ENCODE measurements at places on chromosomes 1 and 21.
A peak's percentile ranks its signal among the peaks of the same experiment; 100 is the strongest.

GRCh38 chr1:3396411-3396810, 58.1 kb upstream of the ARHGEF16 start:
- no peak for DNase-seq

GRCh38 chr1:210092366-210092765, 140.2 kb upstream of the SERTAD4 start:
- DNase-seq: no peak

DNA sequence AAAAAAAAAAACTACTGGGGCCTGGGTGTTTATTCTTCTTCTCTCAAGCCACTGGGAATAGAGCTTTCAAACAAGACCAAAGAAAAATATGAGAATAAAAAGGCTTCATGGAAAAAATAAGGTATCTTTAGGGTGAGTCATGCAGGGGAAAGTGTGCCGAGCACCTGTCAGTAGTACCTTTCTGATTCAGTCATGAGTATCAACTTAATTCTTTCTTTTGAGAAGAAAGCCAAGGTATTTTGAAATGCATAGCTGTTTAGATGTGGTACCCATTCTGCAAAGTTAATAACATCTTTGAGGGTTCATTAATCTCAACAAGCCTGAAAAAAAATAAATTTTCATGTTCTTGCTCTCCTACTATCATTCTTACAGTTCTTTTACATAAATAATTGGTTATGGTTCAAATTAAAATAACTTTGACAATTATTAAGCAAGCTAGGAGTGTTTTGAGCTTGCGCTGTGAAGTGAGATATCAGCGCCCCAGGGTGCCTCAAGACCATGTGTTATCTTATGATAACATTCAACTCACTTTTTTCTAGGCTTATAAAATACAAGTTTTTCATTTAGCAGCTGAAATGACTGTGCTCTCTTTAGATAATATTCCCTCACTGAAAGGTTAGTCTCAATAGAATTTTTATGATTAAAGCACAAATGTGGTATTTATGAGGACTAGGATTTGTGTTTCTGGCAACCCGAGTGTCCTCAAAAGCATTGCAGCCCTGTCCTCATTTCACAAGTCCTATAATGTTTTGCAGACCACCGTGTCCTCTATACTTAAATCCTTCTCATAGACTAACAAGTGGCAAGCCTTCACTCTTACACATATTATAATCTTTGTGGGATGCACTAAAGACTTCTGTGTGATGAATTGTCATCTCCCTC, 138.6 kb downstream of the SLC44A5 start:
- DNase-seq: no peak

GRCh38 chr1:108089477-108089876, 110.7 kb downstream of the SLC25A24 start:
- no peak for DNase-seq

- no peak for DNase-seq
Observed at GRCh38 chr1:205458777-205459566, 3.1 kb upstream of the BLACAT1 start.

DNA sequence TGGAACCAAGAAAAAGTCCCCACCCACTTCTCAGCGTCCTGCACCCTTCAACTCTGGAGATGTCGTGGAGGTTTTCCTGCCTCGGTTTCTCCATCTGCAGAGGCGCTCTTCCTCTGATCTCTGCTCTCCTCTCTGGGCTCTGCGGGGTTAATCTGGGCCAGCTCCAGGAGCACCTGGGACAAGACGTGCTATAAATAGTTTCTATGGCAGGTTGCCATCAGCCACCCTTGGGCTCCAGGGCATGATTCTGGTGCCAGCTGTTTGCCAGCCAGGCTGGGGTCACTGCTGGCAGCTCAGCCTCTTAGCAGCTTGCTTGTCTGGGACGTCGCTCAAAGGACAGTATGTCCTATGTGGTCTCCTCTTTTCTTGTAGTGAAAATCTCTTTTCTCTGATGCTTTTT, 137.1 kb downstream of the ACTL8 start:
- DNase-seq: no peak

GRCh38 chr1:80894921-80895320, 905.8 kb upstream of the ADGRL2 start:
- DNase-seq: no peak

- DNase-seq: no peak
Observed at GRCh38 chr1:166354406-166354805, 187.6 kb upstream of the FAM78B start.

GRCh38 chr1:94654031-94654430, 112.5 kb upstream of the F3 start:
- DNase-seq: no peak

- peak; percentile 67 for DNase-seq
Observed at GRCh38 chr1:208025031-208025430, 114.1 kb upstream of the CD34 start.

DNA sequence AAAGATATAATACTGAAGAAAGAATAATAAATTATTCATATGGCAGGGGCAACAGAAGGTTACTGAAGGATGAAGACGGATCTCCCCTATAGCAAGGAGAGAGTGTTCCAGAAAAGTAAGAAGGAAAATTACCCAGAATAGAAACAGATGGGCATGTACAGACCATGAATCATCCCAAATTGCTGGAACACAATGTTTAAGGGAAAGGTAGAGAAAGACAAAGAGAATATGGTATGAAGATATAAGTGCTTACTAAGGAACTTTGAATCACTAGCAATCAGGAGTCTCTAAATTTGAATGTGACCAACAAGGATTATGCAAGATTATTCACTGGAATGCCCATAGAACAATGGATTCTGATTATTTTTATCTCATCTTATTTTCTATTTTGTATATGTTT, 375.4 kb downstream of the COL11A1 start:
- no peak for DNase-seq

DNA sequence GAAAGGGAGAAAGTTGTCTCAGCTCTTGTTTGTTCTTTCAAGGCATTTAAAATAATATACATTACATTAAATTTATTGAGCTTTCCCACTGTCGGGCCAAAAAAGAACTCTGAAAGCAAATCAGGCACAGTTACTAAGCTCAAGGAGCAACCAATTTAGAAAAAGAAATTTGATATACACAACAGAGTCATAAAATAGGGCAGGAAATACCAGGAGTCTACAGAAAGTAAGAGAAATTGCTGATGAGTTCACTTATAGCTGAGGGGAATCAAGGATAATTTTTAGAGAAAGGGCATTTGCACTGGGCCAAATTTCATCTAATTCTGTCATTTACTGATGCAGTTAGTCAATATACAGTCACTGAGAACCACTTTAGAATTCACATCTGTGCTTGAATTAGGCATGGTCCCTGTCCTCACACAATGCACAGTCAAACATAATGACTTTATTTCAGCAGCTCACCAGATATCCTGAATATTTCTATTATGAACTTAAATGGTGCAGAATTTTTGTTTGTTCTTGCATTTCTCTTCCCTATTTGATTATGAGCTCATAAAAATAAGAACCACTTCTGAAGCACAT, 249.6 kb upstream of the BEND5 start:
- no peak for DNase-seq

- no peak for DNase-seq
Observed at GRCh38 chr1:183159960-183160359, 26.1 kb upstream of the LAMC2 start.

DNA sequence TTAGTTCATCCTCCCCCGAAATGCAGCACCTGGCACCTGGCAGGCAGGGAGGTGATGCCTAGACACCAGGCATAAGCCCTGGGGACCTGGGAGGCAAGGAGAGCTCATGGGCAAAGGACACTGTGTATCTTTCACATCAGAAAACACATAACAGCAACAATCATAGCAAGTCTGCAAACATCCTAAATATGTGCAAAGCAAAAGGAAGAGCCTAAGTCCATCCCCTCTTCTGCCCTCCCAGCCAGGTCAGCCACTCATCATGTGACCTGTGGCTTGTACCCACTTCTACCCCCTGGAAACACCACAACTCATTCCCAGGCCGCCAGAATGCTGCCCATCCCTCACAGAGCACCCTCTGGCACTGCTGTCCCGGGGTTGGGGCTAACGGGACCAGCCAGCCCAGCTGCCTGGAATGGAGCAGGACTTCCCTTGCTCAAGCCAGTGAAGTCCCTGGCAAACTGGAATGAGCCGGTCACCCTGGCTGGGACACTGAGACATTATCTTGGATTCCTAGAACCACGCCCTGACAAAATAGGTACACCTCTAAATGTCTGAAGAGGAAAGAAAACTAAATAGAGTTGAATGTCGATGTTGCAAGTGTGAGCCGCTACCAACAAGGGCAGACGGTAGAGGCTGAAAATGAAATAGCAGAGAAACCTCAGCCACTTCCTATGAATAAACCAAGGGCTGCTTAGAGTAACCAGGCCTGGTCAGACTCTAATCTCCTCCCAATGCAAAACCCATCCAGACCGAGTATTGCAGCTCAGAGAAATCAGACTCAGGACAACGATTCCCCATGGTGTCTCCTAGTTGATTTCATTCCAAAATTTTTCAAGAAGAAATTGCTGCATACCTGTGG, 29.4 kb downstream of the TMPRSS2 start:
- no peak for DNase-seq

- DNase-seq: no peak
Observed at GRCh38 chr1:92340154-92340553, 41.3 kb downstream of the RPAP2 start.

DNA sequence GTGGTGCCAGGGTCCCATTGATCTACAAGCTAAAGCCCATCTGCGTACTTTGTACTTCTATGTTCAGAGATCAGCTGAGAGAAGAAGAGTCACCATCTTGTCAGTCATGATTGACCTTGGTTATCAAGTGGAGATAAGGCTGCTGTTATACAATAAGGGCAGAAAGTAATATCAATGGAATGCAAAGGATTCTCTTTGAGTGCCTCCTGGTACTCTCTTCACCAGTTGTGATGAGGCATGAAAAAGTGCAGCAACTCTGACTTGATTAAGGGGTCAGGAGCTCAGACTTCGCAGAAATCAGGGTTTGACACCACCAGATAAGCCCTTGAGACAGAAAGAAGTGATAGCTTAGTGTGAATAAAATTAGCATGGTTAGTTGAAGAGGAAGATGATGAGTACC, 25.7 kb upstream of the SYT14 start:
- DNase-seq: no peak

DNA sequence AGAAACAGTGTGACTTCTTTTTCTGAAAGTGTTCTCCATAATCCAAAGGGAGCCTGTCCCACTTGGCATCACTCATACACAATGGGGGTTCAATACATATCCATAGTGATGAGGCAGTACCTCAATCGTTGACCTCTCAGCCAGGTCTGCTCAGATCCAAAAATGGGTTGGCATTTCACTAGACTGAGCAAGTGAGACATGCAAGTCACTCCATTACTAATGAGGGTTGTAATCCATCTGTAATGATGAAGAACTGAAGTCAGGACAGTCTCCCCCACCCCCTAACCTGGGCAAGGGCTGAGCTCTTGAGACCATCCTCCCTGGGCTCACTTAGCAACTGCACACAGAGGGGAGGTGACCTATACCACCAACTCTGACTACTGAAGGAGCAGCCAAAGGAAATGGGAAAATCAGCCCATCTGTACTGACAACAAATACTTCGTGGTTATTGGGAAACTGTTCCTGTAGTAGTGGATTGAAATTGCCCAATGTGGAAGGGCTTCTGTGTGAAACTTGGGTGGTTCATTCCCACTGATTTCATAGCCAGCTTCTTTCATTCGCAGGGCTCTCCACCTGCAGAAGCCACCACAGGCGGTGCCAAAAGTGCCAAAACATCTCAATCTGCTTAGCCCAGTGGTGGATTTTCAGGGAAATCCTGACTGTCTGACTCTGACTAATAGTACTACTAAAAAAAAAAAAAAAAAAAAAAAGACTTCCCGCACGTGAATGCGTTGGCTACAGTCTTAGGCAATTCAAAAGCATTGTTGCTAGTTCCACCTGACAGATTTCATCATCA, 5.0 kb downstream of the NGF start:
- no peak for DNase-seq

- no peak for DNase-seq
Observed at GRCh38 chr1:114521396-114522263, 10.6 kb upstream of the TRIM33 start.

DNA sequence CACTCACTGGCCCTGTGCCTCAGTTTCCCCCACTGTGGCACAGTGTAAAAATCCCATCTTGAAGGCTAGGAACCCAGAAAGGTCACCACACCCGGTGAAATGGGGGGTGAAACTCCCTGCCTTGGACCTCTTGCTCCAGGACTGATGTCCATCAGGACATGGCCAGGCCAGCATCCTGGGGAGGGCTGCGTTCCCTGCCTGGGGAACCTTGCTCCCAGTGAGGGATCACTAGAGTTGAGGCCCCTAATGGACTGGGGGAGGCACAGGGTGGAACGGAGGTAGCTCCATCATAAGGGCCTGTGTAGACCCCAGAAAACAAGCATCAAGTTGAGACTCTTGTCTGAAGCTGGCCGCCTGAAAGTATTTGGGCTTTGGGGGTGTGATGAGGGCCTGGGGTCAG, 10.4 kb upstream of the ZNF670 start:
- no peak for DNase-seq

GRCh38 chr21:44295163-44295573, 4.7 kb upstream of the PFKL start:
- DNase-seq: no peak

DNA sequence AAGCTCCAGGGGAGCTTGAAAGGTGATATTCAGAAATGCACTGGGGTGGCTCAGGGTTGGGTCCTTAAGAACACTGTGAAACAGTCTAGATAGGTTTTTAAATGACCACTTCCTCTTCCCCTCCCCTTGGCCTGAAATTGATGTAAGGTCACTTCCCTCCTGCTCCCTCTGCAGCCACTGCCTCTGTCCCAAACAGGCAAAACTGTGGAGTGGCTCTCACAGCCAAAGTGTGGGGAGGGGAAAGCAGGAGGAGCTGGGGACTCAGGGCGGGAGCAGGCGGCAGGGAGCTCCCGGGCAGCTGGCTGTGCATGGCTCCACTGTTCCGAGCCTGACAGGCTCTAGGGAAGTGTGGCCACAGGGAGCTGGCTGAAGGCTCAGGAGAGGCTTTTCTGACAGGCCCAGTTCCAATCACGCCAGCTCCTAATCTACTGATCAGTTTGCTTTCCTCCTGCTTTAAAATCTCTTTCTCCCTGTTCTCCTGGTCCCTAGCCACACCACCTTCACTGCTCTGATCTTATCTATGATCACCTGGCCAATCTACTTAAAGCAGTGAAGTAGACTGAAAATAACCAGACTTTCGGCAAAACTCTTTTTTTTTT, 5.1 kb upstream of the CSRP1 start:
- peak; percentile 85 for DNase-seq

DNA sequence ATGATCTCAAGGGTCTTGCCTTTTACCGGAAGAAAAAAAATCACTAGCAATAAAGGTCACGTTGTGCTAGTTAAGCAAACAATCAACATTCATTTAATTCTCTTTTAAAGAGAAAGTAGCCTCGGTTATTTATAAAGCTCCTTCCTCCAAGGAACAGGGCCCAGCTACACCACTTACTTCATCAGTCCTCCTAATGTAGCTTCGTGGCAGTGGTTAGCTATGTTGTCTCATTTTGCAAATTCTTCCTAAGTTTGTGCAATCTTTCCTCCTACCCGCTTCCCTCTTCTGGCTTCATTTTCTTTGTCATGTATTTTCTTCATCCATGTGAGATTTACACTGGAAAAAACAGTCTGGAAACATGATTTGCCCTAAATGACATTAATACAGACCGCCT, 554.2 kb downstream of the NUF2 start:
- no peak for DNase-seq

- no peak for DNase-seq
Observed at GRCh38 chr1:181100015-181100905, 11.8 kb downstream of the IER5 start.

- DNase-seq: peak; percentile 5
Observed at GRCh38 chr1:219927956-219928790, at the start of gene SLC30A10. Gene SLC30A10 (minus strand): TSS chr1:219928557. CDS start chr1:219928440, 117 bp downstream.

Measured in globus pallidus (tissue), 1 donor.